NCI-H748 treated with DMSO at 0.1 percent for 48 hours (cell line): ENCODE measurements at places on chromosomes 1 and 21.

GRCh38 chr1:15336866-15337265 lies 72.8 kb upstream of the EFHD2 start:
- DNase-seq, result no peak

GRCh38 chr1:42419126-42419821 lies 36.5 kb downstream of the ZMYND12 start:
- no peak for DNase-seq

GRCh38 chr1:13662493-13662892 lies 37.5 kb upstream of the PRDM2 start:
- DNase-seq, result no peak

DNA sequence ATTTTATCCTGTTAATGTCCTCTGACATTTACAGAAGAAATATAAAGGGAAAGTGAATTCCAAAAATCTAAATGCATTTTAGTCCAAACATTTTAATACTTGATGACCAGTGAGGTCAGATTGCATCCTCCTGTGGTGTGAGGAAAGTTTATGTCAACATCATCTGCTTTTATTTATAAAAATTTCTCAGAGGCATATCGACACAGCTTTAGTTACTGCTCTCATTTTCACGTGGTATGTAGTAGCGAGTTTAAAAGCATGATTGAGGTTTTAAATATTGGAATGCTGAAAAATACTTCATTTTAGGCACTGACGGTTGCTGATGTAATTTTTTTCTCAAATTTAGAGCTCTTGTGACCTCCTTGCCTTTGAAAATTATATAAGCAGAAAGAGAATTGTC lies 234.8 kb downstream of the HMCN1 start:
- DNase-seq, result no peak

- DNase-seq, result no peak
Measured at GRCh38 chr1:56439610-56440264, 139.6 kb downstream of the PLPP3 start.

DNA sequence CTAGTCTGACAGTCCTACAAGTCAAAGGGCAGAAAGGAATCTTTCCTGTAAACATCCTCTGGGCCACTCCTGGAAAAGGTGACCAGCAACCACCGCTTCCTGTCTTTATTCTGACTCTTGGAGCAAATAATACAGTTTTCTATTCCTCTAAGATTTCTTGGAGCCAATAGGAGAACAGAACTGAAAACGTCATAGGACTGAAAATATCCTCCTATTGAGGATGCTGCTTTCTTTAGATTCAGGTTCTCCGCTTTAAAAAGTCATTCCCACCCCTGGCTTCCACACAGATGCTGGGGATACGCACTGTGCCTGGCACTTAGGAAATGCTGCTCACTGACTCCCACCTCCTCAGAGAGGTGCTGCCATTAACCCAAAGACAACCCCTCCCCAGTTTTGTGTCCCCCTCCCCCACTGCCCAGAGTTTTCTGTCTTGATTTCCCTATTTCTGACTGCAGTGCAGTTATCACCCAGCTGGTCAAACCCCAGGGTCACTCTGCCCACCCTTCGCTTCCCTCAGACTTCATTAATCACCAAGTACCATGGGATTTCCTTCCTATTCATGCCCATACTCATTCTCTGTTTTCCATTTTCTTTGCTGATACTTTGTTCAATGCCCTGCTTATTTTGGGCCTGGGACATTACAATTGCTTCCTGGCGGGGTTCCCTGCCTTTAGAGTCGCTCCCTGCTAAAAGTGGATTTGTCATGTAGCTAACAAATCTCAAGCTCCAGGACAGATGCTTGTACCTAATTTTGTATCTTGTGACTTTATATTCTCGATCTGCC lies 82.1 kb upstream of the ARHGAP29 start:
- DNase-seq, result no peak
